Activated naive CD8-positive, alpha-beta T cell treated with anti-CD3 and anti-CD28 coated beads for 36 hours (primary cell): ENCODE measurements at places on chromosomes 7 and 10. TPM values are rescaled to one million over a fixed set of nuclear protein-coding genes. Genes with fewer than 3 reads are reported as not detected.

The RAMP3 gene
- total RNA-seq, result not detected

The GRM3 gene
- total RNA-seq, result not detected

The C7orf33 gene
- not detected for total RNA-seq

The FAM3C gene
- total RNA-seq, result 25.7 TPM

The CCDC146 gene
- total RNA-seq, result 0.90 TPM

The CALML5 gene
- total RNA-seq, result not detected

- peaks cover 36% of the 10 kb centered on the region for H3K27me3 ChIP-seq
- H3K4me1 ChIP-seq, result peaks cover 4% of the 10 kb centered on the region
- no peak overlapping the region for H3K27ac ChIP-seq
- no peak overlapping the region for H3K4me3 ChIP-seq
- H3K36me3 ChIP-seq, result no peaks in the 10 kb centered on the region
Observed at GRCh38 chr10:63866747-63867140, 345.5 kb downstream of the REEP3 start.

GRCh38 chr10:6045314-6045848, 16.8 kb downstream of the IL2RA start:
- peak; percentile 53 for DNase-seq
- H3K27me3 ChIP-seq, result no peaks in the 10 kb centered on the region
- H3K4me1 ChIP-seq, result peaks cover 80% of the 10 kb centered on the region
- H3K4me3 ChIP-seq, result peak overlapping the region; percentile 75
- peaks cover 89% of the 10 kb centered on the region for H3K36me3 ChIP-seq

GRCh38 chr7:99221866-99222265, 14.0 kb upstream of the KPNA7 start:
- no peak overlapping the region for H3K4me3 ChIP-seq
- H3K27me3 ChIP-seq, result no peaks in the 10 kb centered on the region
- no peak for DNase-seq
- H3K27ac ChIP-seq, result no peak overlapping the region
- H3K4me1 ChIP-seq, result peaks cover 13% of the 10 kb centered on the region

DNA sequence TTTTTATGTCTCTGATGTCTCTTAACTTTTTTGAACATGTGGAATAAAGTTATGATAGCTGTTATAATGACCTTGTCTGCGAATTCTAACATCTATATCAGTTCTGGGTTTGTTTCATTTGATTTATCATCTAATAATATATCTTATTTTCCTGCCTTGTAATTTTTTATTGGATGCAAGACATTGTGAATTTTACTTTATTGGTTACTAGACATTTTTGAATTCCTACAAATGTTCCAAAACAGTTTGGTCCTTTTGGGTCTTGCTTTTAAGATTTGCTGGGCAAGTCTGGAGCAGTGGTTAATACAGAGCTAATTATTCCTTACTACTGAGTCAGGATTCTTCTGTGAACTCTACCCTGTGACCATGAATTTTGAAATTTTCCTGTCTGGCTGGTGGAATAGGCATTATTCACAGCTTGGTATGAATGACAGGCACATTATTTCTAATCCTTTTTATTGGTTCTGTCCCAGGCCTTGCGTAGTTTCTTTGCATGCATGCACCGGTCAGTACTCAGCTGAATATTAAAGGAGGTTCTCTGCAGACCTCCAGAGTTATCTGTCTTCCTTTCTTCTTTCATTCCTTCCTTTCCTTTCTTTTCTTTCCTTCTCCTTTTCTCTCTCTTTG, 9.0 kb downstream of the CUTC start:
- H3K36me3 ChIP-seq, result peaks cover 70% of the 10 kb centered on the region
- H3K4me1 ChIP-seq, result peaks cover 20% of the 10 kb centered on the region
- H3K27ac ChIP-seq, result no peak overlapping the region
- no peaks in the 10 kb centered on the region for H3K27me3 ChIP-seq

GRCh38 chr10:1465418-1465911, 271.9 kb downstream of the ADARB2 start:
- H3K4me3 ChIP-seq, result no peak overlapping the region
- no peaks in the 10 kb centered on the region for H3K36me3 ChIP-seq
- no peak overlapping the region for H3K27ac ChIP-seq

DNA sequence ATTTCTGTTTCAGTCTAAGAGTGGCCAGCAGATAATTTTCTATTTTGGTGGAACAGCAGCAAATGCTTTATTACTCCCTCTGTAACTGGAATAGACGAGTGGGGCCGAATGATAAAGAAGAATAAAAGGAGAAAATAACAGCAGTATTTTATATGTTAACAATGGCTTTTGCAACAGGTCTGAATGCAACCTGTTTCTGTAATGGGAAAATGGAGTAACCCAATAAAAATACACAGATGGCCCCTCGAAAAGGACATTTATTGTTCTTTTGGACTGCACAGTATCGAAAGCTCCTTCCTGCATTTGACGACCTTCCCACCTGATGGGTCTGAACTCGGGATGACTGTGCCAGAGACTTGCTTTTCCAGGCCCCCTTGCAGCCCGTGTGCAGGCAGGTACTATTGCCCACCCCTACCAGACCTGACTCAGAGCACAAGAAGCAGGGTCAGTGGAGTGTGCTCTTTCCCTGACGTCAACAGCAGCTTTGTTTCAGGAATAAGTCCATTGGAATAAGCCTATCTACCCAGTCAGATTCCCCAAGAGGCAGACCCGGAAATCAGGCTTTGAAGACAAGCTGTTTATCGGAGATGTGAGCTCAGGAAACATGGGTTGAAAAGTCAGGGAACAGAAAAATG, 306.5 kb upstream of the NEBL start:
- H3K4me1 ChIP-seq, result no peaks in the 10 kb centered on the region
- DNase-seq, result no peak
- peaks cover 14% of the 10 kb centered on the region for H3K27me3 ChIP-seq
- no peaks in the 10 kb centered on the region for H3K36me3 ChIP-seq

- peaks cover 53% of the 10 kb centered on the region for H3K4me1 ChIP-seq
- H3K4me3 ChIP-seq, result peak overlapping the region; percentile 84
- H3K27ac ChIP-seq, result peak overlapping the region; percentile 76
Observed at GRCh38 chr10:11612021-11613001, 861 bp upstream of the USP6NL start.

DNA sequence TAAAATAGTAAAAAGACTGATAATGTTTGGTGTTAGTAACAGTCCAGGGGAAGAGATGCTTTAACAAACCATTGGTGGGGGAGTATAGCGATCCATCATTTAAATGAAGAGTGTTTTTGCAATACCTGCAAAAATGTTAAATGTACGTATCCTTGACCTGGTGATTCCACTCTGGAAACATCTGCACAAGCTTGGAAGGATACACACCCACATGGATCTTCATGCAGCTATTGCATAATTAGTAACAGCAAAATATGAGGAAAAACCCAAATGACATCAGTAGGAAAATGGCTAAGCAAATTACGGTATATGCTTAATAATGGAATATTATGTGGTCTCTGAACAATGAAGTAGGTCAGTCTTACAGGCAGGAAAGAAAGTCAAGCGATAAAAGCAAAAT, 20.5 kb downstream of the WNT2 start:
- DNase-seq, result no peak
- H3K27me3 ChIP-seq, result no peaks in the 10 kb centered on the region
- H3K4me3 ChIP-seq, result no peak overlapping the region
- H3K36me3 ChIP-seq, result no peaks in the 10 kb centered on the region

DNA sequence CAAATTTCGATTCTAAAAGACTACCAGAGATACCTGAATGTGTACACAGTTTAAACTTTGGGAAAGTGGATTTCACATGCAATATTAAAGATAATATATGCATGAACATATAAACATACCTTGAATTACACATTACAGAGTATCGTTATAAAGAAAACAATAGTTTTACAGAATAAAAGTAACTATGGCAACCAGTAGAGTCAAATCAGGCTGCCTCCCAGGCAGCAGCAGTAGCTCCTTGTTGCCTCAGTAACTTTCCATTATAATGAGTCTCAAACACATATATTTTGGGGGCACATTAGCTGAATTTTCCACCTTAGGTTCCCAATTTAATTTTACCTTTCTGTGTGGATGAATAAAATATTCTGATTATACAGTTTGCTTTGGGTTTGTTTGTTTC, 164.4 kb upstream of the FEZF1 start:
- no peak overlapping the region for H3K4me3 ChIP-seq
- H3K36me3 ChIP-seq, result no peaks in the 10 kb centered on the region
- DNase-seq, result no peak

GRCh38 chr7:40301486-40302068, 166.8 kb downstream of the SUGCT start:
- DNase-seq, result no peak
- no peaks in the 10 kb centered on the region for H3K36me3 ChIP-seq
- no peak overlapping the region for H3K27ac ChIP-seq

GRCh38 chr10:63491588-63492316, 26.0 kb upstream of the JMJD1C start:
- no peaks in the 10 kb centered on the region for H3K27me3 ChIP-seq
- H3K27ac ChIP-seq, result no peak overlapping the region
- DNase-seq, result no peak
- peaks cover 16% of the 10 kb centered on the region for H3K4me1 ChIP-seq

DNA sequence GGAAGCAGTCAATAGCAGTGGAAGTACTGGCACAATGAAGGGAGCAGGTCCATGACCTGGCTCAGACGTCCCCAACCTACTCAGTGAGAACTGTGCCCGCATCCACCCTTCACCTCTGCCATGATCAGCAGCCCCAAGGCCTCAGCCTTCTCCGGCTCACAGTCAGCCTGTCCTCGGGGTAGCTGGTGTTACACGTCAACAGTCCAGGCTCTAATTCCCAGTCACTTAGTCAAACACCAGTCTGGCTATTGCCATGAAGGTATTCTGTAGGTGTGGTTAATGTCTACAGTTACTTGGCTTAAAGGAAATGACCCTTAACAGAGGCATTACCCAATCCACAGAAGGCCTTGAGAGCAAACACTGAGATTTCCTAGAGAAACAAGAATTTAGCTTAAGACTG, 49.1 kb downstream of the GRB10 start:
- H3K4me3 ChIP-seq, result no peak overlapping the region
- no peak for DNase-seq
- H3K36me3 ChIP-seq, result no peaks in the 10 kb centered on the region
- H3K4me1 ChIP-seq, result peaks cover 3% of the 10 kb centered on the region
- no peaks in the 10 kb centered on the region for H3K27me3 ChIP-seq
- H3K27ac ChIP-seq, result no peak overlapping the region

- H3K27me3 ChIP-seq, result peaks cover 7% of the 10 kb centered on the region
- H3K4me1 ChIP-seq, result no peaks in the 10 kb centered on the region
- DNase-seq, result no peak
- H3K27ac ChIP-seq, result no peak overlapping the region
- no peaks in the 10 kb centered on the region for H3K36me3 ChIP-seq
Observed at GRCh38 chr7:143013473-143013872, 13.5 kb downstream of the OR9A2 start.
